HepG2 (cell line): ENCODE measurements at places on chromosomes 12 and 14.

GRCh38 chr12:61739925-61740324 lies 520.3 kb upstream of the USP15 start:
- no peak for DNase-seq

DNA sequence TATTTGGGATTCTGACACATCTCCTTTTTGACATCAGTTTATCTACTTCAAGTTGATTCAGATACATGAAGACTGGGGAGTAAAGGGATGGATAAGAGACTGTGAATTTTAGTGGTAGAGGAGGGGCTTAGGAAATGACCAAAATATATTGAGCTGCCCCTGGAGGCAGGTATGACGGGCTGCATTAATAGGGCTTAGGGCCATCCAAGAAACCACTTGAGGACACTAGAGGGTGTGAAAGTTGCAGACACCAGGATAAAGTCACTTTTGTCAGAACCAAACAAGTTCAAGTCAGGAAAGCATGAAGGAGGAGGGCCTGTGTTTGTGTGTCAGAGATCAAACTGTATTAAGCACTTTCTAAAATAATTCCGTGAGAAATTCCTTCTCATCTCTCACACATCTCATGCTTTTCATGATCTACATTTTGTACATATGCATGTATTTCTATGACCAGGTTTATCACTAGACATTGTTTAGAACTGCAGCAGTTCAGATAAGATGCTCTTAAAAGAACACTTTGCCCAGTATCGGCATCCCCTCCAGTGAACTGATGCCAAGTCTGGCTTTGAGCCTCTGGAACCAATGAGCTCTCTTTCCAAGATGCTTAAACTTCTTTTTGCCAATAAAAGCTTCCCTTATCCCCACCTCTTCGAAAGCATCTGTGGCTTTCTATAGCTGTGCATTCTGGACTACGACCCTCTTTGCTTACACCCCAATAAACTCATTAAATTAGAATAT lies 136.9 kb downstream of the SLC38A1 start:
- no peak for DNase-seq

DNA sequence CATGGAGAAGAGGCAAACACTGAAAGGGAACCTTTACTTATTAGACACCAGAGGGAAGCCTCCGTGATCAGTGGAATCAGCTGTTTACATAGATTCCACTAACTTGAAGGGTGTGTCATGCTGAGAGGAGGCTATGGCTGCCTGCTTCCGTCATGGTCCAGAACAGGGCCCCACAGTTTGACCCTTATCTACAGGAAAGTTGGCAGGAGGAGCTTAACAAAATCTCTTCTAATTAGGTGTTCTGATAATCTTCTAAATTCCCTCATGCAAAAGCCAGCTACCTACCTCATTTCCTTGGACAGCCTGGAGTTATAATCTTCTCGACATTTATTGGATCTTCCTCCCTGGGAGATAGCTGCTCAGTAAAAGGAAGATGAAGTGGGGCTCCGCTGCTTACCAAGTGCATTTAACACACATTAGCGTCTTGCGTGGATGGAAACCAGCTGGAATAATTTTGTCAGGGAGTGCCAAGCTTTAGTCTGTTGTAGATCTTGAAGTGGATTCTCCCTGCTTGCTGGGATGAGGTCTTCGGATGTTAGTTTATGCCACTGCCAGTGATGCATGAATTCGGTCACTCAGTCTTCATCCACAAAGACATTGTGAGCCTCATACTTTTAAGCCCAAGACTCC lies 171.0 kb downstream of the PAH start:
- DNase-seq, result no peak

DNA sequence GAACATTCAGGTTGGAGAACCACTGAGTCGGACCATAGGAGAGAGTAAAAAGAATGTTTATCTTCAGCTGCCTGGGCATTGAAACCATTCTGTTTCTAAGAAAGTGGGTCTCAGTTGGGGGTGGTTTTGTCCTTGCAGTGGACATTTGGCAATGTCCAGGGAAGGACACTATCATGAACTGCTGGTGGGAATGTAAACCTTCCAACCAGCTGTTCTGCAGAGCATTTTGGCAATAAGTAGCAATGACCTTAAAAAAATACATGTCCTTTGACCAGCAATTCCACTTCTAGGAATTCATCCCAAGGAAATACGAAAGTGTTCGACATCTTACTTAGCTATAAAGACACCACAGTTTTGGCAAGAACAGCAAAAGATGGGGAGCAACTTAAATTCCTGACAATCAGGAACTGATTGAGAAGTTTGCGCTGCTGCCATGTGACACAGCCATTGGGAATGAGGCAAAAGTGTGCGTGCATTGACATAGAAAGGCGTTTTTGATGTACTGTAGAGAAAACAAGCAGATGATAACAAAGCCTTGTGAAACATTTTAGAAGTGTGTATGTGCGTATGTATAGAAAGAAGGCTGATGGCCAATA lies 82.9 kb upstream of the MAP1LC3B2 start:
- DNase-seq, result no peak
